Hematopoietic multipotent progenitor cell (in vitro differentiated cells): ENCODE measurements at places on chromosomes 11 and 22. TPM values are rescaled to one million over a fixed set of nuclear protein-coding genes. Genes with fewer than 3 reads are reported as not detected.

OR10D3 gene
- total RNA-seq: not detected

MS4A4E gene
- total RNA-seq: 0.54 TPM

GRCh38 chr11:45885921-45886721 is 670 bp downstream of the MAPK8IP1 start:
- no peak for DNase-seq

PLEKHB1 gene
- 6.5 TPM for total RNA-seq

- DNase-seq: no peak
These were observed 1.3 kb downstream of the EIF3M start for GRCh38 chr11:32584921-32585320.
